ENCODE measurements at places on chromosomes 3 and 15.

DNA sequence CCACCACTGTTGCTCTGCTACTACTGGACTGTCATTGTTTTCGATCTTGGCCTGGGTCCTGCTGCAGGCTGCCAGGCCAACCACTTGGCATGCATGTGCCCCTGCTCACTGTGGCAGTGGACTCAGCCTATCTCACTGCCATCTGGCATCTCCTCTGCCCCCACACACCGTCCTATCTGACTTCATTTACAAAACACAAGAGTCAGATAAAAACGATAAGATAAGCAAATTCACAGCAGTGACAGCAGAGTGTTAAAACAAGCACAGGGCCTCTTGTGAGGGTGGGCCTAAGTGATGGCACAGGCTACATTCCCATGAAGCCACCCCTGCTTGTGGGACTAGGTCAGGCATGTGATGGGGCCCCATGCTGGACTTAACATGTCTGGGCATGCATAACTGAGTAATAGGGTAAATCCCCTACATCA lies 68.1 kb downstream of the CRYGS start:
- no peak for DNase-seq

GRCh38 chr3:99498550-99499234 lies 139.7 kb upstream of the COL8A1 start:
- no peak for DNase-seq

GRCh38 chr3:95459706-95460105 lies 1354.7 kb upstream of the EPHA6 start:
- DNase-seq: no peak

- DNase-seq: no peak
Observed at GRCh38 chr3:106399761-106400160, 530.9 kb upstream of the CBLB start.

- DNase-seq: no peak
Observed at GRCh38 chr3:156615592-156616173, 58.7 kb upstream of the TIPARP start.

GRCh38 chr15:90837094-90837493 lies 31.3 kb upstream of the FURIN start:
- no peak for DNase-seq

- no peak for DNase-seq
Observed at GRCh38 chr3:125052624-125053303, 3.0 kb downstream of the HEG1 start.

- DNase-seq: no peak
Observed at GRCh38 chr15:25342629-25343028, 96.2 kb downstream of the UBE3A start.

- no peak for DNase-seq
Observed at GRCh38 chr3:53261712-53262111, 5.9 kb upstream of the TKT start.

- no peak for DNase-seq
Observed at GRCh38 chr15:80317389-80318182, 65.6 kb upstream of the CTXND1 start.

- no peak for DNase-seq
Observed at GRCh38 chr3:66795365-66795764, 202.7 kb upstream of the KBTBD8 start.

- DNase-seq: peak; percentile 38
Observed at GRCh38 chr3:8052659-8053058, 449.0 kb upstream of the LMCD1 start.

DNA sequence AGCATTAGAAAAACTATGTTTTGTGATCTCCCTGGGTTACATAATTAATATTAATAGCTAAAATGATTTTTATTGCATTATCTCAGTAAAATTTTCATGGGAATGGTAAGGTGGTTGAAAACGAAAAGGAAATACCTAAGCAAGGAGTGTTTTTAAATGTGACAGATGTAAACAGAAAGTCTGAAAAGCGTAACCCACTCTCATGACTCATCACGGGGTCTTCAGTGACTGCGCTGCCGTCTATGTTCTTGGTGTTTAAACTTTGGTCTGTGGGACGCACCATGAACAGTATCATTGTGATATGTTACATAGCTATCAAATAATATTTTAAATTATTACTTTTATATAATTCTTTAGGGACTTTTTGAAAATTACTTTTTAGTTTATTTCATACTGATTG lies 19.8 kb downstream of the LRCH3 start:
- DNase-seq: no peak

DNA sequence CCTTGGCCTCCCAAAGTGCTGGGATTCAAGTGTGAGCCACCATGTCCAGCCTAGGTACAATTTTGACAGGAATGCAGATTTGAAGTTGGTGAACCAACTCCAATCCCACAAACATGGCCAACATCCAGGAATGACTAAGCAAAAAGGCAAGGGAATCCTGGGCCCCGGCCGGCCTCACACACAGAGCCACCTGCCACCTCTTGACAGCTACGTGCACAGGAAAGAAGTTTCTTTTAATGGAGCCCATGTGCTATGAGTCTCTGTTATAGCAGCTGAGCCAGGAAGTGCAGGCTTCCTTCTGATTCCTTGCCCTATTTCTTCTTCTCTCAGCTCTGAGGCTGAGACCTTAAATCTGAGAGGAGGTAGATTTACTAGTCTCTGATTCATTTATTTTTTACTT lies 8.8 kb downstream of the TMEM40 start:
- DNase-seq: no peak

Data from NCI-H1694 treated with DMSO at 0.1 percent for 48 hours (cell line).